ENCODE measurements at places on chromosomes 5 and 9.

- no peak for DNase-seq
These were observed 69.8 kb downstream of the UBE2QL1 start for GRCh38 chr5:6518298-6519057.

- no peak for DNase-seq
These were observed 165.7 kb downstream of the CEMIP2 start for GRCh38 chr9:71602652-71603051.

DNA sequence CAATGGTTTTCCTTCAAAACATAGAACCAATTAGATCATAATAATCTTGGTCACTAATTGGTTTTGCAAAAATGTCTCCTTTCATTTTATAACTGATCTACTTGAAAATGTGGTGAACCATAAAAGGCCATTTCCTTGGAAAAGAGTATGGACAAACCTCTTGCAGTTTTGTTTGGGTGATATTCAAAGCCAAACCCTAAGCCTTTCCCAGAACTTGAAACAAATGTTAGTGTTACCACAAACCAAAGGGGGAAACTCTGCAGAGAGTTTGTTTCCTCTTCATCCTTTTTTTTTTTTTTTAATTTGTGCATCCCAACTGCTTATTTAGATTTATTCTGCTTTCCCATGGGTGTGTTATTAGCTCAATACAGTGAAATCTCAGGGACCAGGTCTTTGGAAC lies 204.4 kb upstream of the ADAMTSL1 start:
- no peak for DNase-seq

DNA sequence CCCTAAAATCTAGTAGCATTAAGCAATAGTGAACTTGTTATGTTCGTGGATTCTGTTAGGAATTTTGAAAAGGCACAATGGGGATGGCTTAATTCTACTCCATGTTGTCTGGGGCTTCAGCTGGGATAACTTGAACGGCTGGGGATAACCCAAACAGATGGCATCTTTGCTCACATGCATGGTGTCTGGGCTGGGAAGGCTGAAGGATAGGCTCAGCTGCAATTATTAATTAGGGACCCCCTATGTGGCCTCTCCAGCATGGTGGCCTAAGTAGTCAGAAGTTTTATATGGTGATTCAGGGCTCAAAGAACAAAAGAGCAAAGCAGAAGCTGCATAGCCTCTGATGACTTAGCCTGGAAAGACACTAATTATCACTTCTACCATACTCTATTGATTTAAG lies 551.1 kb downstream of the PSAT1 start:
- DNase-seq, result no peak

- DNase-seq, result no peak
These were observed 1066.3 kb upstream of the NUDT12 start for GRCh38 chr5:104628911-104629310.

DNA sequence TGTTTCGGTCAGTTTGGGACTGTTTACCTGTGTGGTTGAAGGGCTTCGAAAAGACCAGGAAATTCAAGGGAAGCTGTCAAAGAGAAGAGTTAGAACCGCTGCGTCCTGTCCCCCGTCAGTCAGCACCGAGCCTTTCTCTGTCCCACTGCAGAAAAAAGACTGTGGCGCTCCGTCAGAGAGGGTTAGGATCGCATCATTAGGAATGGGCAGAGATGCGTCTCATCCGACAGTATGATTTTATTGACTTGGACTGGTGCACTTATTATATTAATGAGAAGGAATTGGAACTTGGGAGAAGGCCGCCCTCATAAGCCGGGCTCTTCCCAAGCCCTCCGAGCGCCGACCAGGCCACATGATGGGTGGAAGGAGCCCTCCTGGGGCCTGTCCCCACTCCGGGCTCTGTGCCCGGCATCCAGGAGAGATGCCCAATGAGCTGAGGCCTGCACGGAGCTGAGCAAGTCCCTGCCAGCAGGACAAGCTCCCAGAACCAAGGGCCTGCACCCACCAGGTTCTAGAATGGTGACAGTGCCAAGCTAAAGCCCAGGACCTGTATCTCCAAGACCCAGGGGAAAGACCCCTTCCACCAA lies 71.5 kb downstream of the NEK6 start:
- no peak for DNase-seq

GRCh38 chr5:169149317-169149716 lies 151.6 kb downstream of the SLIT3 start:
- DNase-seq, result no peak

DNA sequence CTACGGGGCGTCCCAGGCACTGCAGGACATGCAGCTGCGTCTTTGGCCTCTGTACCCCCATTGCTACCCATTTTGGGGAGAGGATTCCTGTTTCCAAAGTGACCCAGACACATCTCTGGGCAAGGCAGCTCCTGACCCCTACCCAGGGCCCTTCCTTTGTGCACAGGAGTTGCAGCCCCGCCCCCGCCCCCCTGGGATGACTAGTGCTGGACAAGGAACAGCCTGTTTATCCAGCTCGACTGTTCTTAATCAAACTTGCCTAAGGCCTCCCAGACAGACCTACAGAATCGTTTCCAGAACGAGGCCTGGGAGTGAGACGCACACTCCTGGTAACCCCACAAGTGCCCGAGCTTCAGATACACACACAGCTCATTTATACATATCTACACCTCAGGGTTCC lies 13.2 kb downstream of the DIPK1B start:
- no peak for DNase-seq

- DNase-seq, result no peak
These were observed 141.1 kb upstream of the C9orf72 start for GRCh38 chr9:27714388-27714787.

DNA sequence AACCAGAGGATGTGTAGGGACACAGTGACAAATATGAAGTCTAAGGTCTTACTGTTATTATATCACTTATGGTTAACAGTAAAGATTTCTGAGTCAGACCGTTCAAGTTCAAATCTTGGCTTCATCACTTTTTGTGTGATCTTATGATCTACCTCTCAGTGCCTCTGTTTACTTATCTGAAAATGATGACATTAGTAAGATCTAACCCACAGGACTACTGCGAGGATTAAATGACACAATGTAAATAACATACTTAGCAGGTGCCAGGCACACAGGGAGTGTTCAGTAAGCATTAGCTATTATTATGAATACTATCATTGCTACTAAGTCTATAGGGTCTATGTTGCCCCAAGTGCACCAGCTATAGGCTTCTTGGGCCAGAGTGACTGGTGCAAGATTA lies 2.0 kb downstream of the IRF1 start:
- DNase-seq, result no peak

DNA sequence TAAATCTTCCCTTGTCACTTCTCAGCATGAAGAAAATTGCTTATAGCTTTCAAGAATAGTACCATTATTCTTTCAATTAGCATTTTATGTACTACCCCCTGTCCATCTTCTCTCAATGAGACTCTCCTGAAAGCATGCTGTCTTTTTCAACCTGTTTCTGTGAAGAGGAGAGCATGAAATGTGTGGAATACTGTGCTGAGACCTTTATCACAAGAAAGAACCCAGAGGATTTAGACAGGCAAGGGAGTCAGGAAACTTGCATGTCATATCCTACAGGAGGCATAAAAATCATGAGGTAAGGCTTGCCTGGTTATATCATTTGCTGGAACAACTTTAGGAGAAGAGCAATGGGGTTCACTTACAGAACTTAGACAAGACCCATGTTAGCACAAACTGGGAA lies 56.7 kb upstream of the LPAR1 start:
- DNase-seq, result no peak

- DNase-seq, result peak; percentile 8
These were observed 421.1 kb upstream of the FTMT start for GRCh38 chr5:121430538-121430937.

DNA sequence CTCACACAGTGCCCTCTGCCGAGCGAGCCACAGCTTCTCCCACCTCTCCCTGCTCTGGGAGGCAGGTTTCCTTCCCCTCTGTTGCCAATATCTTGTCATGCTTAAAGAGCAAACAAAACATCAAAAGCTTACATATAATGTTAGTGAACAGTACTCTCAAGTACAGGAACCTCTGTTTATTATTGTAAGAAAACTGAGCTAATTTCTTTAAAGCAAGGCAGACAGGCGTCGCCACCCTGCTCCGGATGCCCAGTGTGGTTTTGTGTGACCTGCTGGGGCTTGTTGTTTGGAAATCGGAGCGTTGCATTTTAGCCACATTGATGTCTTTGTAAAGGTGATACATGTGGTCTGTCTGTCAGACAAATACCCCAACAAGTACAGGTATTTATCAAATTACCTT lies 401.4 kb upstream of the IRX1 start:
- no peak for DNase-seq

GRCh38 chr9:106945727-106946660 lies 83.0 kb downstream of the ZNF462 start:
- no peak for DNase-seq

GRCh38 chr9:105293408-105293807 lies 49.0 kb downstream of the SLC44A1 start:
- DNase-seq, result no peak

DNA sequence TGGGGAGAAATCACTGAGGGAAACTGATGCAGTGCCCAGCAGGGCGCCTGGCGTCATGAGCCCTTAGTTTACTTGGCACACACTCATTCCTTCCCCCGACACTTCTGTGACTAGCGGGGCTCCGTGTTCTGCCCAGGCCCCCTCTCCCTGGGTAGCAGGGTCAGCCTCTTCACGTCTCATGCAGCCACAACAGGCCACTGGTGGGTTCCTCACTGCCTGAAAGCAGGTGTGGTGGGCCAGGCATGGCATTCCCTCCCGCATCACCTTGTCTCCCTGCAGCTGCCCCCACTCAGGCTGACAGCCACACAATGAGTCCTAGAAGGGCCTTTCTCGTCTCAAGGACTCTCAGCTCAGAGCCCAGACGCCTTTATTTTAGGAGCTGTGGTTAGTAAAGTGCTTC lies 51.1 kb upstream of the CPLX2 start:
- no peak for DNase-seq

DNA sequence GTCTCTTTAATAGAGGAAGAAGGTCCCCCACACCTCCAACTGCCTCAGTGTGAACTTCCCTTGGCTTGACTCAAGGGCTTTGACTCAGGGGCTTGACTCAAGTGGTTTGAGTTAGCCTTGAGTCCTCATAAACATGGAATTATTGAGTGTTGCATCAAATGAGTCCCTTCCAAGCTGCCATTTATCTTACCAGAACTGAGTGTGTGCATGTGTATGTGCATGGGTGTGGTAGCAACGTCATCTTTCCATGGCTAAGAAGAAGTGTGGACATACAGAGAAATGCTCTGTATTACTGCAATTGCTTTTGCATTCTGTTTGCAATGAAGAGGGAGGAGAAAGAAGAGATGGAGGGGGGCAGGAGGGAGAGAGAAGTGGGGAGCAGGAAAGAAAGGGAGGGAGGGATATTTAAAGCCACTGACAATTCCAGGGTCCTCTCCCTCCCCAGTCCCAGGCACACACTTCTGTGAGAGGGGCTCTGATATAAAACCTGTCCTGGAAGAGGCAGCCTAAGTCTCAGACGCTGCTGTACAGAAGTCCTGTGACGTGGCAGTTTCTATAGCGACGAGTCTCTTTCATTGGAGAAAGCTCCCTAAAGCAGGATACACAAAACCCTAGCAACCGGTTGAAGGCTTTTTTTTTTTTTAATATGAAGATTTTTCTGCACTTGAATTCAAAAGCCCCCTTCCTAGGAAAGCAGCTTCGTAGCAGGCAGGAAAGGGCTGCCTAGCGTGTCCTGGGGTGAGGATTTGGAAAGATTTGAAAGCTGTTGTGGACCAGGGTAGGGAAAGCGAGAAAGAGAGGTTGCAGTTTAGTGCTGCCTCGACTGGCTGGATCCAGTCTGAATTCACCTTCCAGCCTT lies 93.3 kb upstream of the MAP1B start:
- DNase-seq, result no peak

DNA sequence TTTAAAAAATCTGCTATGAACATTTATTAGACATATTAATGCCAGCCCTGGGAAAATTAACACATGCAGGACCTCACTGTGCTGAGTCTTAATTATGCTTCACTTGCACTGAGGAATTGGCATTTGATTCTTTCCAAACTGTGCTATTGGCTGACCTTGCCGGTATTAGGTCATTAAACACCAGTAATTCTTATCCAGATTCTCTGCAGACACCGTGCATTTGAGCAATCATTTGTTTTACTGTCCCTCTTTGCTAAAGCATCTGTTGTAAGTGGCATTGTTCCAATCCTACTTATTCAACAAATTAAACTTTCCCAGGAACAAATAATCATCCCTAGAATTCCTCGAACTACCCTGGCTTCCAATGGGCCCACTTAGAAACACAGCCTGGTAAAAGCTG lies 145.0 kb downstream of the SLC12A2 start:
- no peak for DNase-seq

DNA sequence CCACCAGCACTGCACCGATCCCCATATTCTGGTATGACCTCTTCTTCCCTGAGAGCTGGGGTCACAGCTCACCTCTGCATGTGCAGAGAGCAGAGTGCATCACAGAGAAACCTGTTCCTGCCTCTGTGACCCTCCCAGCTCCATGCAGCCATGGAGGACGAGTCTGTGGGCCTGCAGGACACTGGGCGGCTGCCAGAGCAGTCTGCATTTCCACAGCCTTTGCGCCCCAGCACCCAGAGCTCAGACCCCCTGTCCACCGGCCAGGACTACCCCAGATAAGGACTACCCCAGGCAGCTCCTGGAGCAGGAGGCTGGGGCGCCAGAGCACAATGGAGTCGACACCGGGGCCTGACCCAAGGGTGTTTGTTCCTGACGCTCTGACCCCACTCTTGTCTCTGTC lies 308.1 kb upstream of the IRX1 start:
- DNase-seq, result no peak
